Activated CD8-positive, alpha-beta memory T cell treated with anti-CD3 and anti-CD28 coated beads, Interleukin-2, amount 50 U/mL, for 4 hours (primary cell): ENCODE measurements at places on chromosomes 16 and 17.

DNA sequence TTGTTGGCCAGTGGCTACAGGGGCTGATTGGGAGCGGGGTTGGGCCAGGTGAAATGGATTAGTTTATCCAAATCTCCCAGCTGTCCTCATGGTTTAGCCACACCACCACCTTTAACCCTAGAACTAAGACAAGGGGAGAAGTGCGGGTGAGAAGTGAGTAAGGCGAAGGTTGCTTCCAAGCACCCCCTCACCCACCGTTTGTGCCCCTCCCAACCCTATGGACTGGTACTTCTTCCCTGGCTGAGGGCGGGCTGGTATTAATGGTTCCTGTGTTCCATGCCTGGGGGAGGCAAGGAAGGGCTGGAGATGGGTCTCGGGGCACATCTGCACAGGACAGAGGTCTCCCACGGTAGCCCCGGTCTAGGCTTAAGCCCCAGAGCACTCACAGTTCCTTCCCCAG is 25.1 kb downstream of the NT5M start:
- DNase-seq, result no peak

DNA sequence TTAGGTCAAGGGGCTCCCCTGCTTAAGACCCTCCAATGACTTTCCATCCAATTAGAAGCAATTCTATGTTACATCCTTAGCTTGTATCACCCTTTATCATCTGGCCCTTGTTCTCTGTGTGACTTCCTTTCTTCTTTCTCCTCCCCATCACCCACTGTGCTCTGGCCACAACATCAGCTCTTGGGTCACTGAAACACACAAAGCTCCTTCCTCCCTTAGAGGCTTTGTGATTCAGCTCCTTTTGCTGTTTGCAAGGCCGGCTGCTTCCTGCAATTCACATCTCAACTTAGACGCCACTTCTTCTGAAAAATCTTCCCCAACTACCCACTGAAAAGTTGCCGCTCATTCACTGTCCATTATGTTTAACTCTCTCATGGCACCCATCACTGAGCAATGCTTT is 130.9 kb upstream of the CACNG3 start:
- DNase-seq, result no peak

- DNase-seq, result no peak
Measured at GRCh38 chr17:14169287-14169686, 67.4 kb downstream of the CDRT15 start.

DNA sequence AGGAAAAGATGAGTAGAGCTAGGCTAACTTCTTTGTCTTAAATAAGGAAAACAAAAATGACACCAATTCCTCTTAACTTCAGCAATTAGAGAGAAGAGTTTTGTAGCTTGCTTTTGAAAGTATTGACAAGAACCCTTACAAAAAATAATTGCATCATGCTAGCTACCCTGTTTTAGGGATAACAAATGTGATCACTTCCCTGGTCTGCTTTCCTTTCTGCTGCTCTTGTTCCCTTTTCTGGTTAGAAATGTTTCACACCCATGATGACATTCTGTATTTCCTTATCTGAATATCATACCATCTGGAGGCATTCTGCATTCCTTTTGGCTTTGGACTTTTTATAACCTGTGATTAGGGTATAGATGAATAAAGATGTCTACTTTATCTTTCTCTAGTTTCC is 9.9 kb upstream of the SMIM36 start:
- no peak for DNase-seq

GRCh38 chr17:80873307-80873951 is 118.2 kb upstream of the CHMP6 start:
- DNase-seq, result no peak

GRCh38 chr17:72614871-72615626 is 477.4 kb downstream of the SLC39A11 start:
- no peak for DNase-seq

- no peak for DNase-seq
Measured at GRCh38 chr16:85571813-85572619, 41.1 kb upstream of the GSE1 start.

GRCh38 chr17:77807746-77808441 is 150.6 kb upstream of the TNRC6C start:
- DNase-seq, result no peak

DNA sequence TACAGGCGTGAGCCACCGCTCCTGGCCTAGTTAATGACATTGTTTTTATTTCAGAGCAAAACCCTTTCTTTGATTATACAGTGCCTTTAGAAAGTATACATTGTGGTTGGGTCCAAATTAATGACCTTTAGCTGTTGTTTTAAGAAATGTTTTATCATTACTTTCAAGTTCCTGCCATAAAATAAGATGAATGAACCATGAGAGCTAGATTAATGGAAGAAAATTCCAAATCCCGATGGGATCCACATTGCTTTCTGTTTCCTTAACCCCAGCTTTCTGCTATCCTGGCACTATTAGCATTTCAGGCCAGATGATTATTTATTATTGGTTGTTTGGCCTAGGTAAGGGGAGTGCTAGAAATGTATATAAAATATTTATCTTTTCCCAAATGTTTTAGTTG is 131.7 kb downstream of the ABCC1 start:
- DNase-seq, result no peak

DNA sequence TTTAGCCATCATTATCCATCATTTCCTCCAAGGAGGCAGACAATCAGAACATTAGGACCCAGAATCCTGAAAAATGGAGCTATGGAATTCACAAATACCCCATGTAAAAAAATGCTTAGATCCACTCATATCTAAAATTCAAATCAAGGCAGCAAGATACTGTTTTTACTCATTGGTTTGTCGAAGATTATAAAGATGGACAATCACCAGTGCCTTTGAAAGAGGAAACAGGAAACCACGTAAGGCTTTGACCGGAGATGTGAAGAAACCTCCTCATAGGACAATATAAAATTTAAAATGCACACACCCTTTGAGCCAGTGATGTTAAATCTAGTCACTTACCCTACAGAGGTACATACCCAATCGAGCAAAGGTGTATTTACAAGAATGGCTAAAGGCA is 130.0 kb downstream of the XYLT1 start:
- DNase-seq, result no peak

DNA sequence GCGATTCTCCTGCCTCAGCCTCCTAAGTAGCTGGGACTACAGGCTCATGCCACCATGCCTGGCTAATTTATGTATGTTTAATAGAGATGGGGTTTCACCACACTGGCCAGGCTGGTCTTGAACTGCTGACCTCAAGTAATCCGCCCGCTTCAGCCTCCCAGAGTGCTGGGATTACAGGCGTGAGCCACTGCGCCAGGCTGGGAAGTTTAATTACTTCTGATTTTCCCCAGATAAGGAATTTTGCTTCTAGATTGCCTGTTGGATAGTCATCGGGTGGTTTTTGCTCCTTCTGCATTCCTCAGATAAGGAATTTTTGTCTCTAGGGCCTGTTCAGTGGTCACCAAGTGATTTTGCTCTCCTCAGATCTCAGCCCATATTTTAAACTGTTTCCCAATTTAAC is 112.5 kb downstream of the MAP2K4 start:
- DNase-seq, result no peak

DNA sequence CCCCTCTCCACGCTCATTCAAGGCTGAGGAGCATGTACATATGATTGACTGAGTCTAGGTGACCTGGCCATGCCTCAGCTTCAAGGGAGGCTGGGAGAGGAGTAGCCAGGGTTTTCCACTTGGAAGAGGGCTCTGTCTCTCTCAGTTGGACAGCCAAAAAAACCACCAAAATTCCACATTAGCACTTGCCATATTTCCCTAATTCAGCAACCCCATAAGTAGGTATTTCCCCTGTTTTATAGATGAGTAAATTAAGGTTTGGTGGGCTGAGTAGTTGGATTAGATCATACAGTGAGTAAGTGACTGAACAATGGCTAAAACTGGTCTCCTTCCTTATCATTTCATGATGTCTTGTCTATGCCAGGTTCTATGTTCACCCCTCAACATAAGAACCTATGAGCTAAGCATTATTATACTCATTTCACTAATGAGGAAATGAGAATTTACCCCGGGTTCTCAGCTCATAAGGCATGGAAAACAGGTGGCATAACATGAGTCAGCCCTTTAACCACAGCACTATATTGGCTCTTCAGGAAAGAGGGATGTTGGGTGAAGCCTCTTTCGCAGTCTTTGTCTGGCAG is 68.0 kb upstream of the GAS7 start:
- DNase-seq, result no peak

DNA sequence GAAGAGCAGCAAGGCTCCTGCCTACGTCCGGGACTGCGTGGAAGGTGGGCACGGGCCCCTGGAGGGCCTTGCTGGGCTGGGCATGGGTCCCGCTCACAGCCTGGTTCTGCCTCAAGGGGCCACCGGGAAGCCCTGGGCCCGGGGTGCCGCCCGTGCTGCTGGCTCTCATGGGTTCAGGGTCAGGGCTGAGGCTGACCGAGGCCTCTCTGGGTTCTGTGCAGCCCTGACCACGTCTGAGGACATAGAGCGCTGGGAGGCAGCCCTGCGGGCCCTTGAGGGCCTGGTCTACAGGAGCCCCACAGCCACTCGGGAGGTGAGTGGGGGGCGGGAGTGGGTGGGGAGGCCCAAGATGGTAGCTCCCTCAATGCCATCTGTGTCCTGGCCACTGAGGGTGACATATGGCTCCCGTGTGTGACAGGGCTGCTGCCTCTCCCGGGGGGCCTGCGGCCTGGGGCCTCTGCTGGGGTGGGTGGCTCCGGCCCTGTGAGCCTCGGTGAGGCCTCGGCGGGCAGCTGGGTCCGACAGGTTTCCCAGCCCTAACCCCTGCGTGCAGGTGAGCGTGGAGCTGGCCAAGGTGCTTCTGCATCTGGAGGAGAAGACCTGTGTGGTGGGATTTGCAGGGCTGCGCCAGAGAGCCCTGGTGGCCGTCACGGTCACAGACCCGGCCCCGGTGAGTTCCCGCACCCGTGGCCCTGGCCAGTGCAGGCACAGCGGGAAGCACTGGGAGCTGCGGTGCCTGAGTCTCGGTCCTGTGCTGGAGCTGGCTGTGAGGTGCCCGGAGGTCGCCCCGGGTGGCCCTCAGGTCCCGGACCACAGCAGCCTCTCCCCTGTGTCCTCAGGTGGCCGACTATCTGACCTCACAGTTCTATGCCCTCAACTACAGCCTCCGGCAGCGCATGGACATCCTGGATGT is 9.2 kb downstream of the TELO2 start:
- no peak for DNase-seq

- no peak for DNase-seq
Measured at GRCh38 chr16:83404261-83404660, 403.5 kb upstream of the HSBP1 start.

DNA sequence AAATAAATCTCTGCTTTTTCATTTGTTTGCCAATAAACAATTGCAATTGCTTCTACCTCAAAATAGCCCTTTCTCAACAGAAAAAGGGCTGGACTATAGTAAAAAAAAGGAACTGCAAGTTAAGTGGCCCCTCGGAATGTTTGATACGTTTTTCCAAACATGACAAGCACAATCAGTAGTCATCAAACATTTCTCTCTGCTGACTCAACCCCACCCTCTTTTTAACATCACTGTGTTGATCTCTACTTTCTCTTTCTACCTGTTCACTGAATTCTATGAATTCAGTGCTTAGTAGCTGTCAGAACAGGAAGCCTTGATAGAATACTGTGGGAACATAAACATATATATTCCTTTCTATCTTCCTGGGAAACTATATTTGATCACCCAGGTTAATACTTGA is 116.5 kb upstream of the AXIN2 start:
- no peak for DNase-seq

- no peak for DNase-seq
Measured at GRCh38 chr17:11916091-11916490, 81.2 kb downstream of the ZNF18 start.

- DNase-seq, result no peak
Measured at GRCh38 chr17:63277629-63278028, 168.5 kb downstream of the CYB561 start.

- no peak for DNase-seq
Measured at GRCh38 chr17:82248815-82249674, 20.2 kb downstream of the SLC16A3 start.

DNA sequence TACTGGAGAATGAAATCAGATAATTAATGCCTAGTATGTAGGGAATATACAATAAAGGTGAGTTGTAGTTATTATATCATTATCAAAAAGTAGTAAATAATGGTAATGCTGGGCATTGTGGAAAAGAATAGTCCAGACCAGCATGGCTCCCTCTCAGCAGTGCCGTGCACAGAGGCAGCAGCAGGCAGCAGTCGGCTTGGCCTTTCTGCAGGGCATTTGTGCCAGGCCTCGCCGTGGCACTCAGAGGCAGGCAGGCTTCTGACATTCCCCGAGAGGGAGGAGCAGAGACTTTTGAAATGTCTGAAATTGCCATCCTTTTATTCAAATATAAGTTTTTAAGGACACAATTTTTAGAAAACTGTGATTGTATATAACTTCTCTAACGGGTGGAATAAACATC is 15.0 kb downstream of the KIAA0513 start:
- DNase-seq, result no peak

DNA sequence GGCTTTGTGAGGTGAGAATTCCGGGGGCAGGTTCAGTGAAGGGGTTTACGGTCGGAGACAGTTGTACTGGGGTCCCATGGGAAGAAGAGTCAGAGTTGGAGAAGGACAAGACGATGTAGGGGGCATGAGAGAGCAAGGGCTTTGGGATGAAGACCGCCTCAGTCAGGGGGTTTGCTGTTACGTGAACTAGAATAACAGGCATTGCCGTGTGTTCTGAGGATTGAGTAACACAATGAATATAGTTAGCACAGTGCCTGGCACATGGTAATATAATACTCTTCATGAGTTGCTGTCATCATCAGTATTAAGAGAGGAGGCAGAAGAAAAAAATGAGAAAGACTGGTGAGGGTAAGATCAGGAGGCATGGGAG is 577 bp downstream of the ZNF646 start:
- DNase-seq, result no peak

- DNase-seq, result peak; percentile 39
Measured at GRCh38 chr16:642189-643049, 791 bp downstream of the MCRIP2 start.

- no peak for DNase-seq
Measured at GRCh38 chr17:76630151-76630550, 13.4 kb downstream of the ST6GALNAC1 start.

GRCh38 chr17:44386182-44386525 is 3.3 kb downstream of the ITGA2B start:
- no peak for DNase-seq

DNA sequence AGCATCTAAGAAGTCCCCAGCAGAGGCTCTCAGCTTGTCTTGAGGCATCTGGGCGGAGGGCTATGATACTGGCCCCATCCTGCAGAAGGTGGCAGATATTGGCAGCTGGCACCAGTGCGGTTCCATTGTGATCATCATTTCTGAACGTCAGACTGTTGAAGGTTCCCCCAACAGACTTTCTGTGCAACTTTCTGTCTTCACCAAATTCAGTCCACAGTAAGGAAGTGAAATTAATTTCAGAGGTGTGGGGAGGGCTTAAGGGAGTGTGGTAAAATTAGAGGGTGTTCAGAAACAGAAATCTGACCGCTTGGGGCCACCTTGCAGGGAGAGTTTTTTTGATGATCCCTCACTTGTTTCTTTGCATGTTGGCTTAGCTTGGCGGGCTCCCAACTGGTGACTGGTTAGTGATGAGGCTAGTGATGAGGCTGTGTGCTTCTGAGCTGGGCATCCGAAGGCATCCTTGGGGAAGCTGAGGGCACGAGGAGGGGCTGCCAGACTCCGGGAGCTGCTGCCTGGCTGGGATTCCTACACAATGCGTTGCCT is at the start of gene CIITA:
Gene CIITA, plus strand, starts transcription at position 404 of the 543 bp plus-strand sequence. Its CDS starts 129 bp downstream, at position 533.
- DNase-seq, result peak; percentile 48
